Endothelial cell (in vitro differentiated cells): ENCODE measurements at places on chromosomes 3 and 15.
A peak's percentile ranks its signal among the peaks of the same experiment; 100 is the strongest.

GRCh38 chr3:149377408-149378364, at the start of gene TM4SF1:
Gene TM4SF1, minus strand, starts transcription at chr3:149377649. Its CDS starts 102 bp downstream, at chr3:149377547.
- peaks cover 48% of the 10 kb centered on the region for H3K4me1 ChIP-seq
- H3K36me3 ChIP-seq: peaks cover 16% of the 10 kb centered on the region
- peak within 1 kb of the TSS; percentile 51 for H3K4me3 ChIP-seq
- peaks cover 3% of the 10 kb centered on the region for H3K27me3 ChIP-seq
- peak within 1 kb of the TSS; percentile 62 for H3K27ac ChIP-seq
- no peak for DNase-seq

DNA sequence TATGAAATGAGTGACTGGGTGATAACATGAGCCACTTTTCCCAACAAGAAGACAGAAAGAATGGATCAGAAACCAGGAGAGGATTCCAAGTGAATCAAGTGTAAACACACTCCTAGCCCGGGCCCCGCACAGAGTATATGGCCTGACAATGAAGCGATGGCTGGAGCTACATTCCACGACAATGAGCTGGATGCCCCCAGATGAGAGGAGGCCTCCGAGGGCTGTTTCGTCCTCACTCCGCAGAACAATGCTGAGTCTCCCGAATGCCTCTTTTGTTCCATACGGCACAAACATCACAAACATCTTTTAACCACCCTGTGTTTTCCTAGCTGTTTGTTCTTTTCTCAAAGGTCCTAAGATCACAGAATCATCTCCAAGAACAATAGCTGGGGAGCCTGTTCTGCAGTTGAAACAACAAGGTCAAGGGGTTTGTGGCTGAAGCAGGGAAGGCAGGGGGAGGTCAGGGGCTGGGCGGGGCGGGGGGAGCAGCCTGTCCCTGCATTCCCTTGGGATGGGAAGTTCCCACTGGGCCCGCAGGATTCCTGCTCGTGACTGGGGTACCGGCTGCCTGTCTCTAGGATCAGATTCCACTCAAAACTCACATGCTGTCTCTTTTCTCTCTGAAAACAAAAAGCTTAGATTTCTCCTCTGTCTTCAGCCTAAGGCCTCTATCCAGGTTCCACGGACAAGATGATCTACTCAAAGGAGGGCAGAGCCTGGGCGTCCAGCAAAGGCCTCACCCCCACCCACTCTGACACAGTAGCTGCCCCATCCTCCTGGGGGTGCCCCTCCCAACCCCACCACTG, 151.3 kb downstream of the XXYLT1 start:
- peaks cover 3% of the 10 kb centered on the region for H3K36me3 ChIP-seq
- peaks cover 56% of the 10 kb centered on the region for H3K4me1 ChIP-seq
- H3K4me3 ChIP-seq: peak overlapping the region; percentile 63
- peak overlapping the region; percentile 86 for H3K27ac ChIP-seq
- peaks cover 16% of the 10 kb centered on the region for H3K27me3 ChIP-seq
- peak; percentile 45 for DNase-seq

DNA sequence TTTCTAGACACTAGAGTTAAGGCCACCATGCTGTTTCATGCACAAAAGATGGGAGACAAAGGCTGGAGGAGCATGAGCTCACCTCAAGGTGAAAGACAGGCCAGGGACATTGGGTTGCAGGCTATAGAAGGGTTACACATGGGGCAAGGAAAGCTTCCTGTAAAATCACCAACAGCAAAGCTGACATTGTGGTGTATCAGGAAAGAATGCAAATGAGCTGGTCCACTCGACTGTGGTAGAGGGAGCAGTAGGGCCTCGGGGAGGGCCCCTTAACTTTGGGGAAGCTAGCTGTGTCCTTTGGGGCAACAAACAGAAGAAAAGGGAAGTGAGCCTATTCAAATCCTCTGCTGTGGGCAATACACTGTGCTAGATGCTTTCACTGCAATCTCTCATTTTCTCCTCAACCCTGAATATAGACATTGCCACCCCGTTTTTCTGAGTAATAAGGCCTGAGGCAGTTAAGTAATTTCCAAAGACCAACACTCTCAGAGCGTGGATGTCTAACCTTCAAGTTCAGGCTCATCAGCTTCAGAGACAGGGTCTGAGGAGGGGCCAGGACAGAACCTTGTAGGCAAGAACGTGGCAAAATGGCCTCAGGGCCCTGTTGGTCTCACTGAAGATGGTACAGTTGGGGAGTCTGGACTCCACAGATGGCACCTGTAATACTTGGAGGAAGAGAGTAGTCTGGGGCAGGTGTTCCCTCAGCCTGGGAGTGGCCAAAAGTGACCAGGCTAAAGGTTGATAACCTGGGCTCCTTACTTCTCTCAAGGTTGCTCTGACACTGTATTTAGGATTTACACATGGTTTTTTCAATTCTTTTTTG, 24.1 kb downstream of the CX3CR1 start:
- H3K36me3 ChIP-seq: peaks cover 2% of the 10 kb centered on the region
- peaks cover 7% of the 10 kb centered on the region for H3K4me1 ChIP-seq
- H3K27ac ChIP-seq: no peak overlapping the region

GRCh38 chr3:58965865-58966264, 84.0 kb downstream of the CFAP20DC start:
- no peak overlapping the region for H3K27ac ChIP-seq
- H3K27me3 ChIP-seq: no peaks in the 10 kb centered on the region
- no peak overlapping the region for H3K4me3 ChIP-seq
- no peaks in the 10 kb centered on the region for H3K36me3 ChIP-seq
- no peaks in the 10 kb centered on the region for H3K4me1 ChIP-seq
- no peak for DNase-seq

DNA sequence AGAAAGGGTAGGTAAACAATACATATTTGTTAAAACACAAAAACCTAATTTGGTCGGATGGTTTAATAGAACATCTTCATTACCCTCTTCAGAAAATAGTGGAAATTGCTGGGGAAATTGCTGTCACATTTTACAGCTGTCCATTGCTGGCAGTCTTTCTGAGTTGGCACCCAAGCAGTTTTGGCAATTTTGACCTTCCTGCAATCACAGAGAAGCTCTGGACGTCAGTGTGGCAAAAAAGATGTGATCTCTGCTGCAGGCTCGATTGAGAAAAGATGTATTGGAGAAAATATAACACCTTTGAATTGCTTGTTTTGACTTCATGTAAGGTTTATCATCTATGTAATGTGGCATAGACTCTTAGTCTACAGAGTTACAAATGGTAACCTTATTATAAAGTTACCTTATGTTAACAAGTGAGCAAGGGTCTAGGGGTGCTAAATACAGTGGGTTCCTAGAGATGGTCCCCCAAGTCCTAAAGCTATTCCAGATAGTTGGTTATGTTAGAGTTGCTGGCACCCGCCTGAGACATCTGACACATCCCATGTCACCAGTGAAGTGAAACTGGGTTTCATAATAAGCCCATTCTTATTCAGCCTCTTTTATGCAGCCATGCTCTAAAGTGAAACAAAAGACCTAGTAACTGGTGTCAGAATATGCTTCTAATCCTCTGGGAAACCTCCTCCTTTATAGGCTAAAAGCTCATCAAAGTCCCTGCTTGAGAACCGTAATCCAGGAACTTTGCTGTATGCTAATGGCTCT, 14.0 kb downstream of the UBE2E1 start:
- peaks cover 3% of the 10 kb centered on the region for H3K36me3 ChIP-seq
- no peak overlapping the region for H3K27ac ChIP-seq
- H3K4me1 ChIP-seq: peaks cover 14% of the 10 kb centered on the region

GRCh38 chr3:174951034-174951433, 91.9 kb downstream of the NAALADL2 start:
- H3K4me1 ChIP-seq: no peaks in the 10 kb centered on the region
- DNase-seq: no peak
- H3K27ac ChIP-seq: no peak overlapping the region
- H3K4me3 ChIP-seq: no peak overlapping the region
- no peaks in the 10 kb centered on the region for H3K36me3 ChIP-seq

DNA sequence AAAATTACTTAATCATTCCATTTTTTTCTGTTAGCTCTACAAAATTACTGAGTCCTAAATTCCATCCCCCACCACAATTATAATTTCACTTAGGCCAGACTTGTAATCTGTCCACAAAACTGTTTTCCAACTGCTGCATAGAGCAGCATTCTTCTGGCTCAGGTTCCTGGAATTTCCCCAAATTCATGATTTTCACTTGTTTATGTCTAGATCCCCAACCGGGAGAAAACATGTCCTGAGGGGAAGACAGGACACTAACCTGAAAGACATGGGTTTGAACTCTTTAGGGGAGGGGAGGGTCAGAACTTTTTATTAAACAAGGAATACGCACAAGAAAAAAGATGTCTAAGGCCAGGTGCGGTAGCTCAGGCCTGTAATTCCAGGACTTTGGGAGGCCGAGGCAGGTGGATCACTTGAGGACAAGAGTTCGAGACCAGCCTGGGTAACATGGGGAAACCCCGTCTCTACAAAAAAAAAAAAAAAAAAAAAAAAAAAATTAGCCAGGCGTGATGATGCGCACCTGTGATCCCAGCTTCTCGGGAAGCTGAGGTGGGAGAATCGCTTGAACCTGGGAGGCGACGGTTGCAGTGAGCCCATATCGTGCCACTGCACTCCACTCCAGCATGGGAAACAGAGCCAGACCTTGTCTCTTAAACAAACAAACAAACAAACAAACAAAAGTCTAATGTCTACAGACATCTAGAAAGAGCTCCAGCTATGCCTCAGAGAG, 1.5 kb downstream of the ETFA start:
- no peaks in the 10 kb centered on the region for H3K36me3 ChIP-seq
- H3K27ac ChIP-seq: no peak overlapping the region
- peaks cover 3% of the 10 kb centered on the region for H3K27me3 ChIP-seq
- peaks cover 10% of the 10 kb centered on the region for H3K4me1 ChIP-seq
- DNase-seq: no peak

DNA sequence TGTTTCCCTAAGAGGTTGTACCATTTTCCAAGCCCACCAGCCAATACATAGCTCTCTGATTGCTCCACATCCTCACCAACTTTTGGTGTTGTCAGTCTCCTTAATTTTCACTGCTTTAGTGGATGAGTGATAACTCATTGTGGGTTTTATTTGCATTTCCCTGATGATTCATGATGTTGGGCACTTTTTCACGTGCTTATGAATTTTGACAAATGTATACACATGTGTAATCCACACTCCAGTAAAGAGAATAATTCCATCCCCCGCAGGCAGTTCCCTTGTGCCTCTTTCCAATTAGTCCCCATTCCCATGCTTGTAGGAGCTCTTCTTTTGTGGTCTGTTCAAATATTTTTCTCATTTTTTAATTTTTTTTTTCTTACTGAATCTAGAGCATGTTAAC, 52.4 kb downstream of the ANP32A start:
- H3K27me3 ChIP-seq: peaks cover 5% of the 10 kb centered on the region
- no peak for DNase-seq
- peaks cover 10% of the 10 kb centered on the region for H3K4me1 ChIP-seq
- H3K4me3 ChIP-seq: no peak overlapping the region
- H3K27ac ChIP-seq: no peak overlapping the region

DNA sequence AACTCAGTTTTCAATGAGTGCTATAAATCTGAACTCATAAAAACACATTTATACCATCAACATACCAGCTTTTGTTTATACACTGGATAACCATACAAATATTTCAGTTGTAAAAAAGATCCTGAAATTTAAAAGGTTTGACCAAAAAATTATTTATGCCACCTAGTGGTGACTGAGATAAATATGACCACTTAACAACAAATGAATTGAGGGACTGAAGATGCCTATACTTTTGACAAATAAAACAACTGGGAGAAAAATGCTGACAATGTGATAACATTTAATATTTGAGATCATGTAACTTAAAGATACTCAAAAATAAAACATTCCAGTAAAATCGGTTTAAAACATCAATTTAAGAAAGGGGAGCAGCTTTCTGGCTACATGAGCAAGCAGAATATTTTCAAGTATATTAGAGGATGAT, 30.4 kb downstream of the ATG3 start:
- DNase-seq: no peak
- H3K27ac ChIP-seq: no peak overlapping the region
- H3K4me1 ChIP-seq: no peaks in the 10 kb centered on the region

DNA sequence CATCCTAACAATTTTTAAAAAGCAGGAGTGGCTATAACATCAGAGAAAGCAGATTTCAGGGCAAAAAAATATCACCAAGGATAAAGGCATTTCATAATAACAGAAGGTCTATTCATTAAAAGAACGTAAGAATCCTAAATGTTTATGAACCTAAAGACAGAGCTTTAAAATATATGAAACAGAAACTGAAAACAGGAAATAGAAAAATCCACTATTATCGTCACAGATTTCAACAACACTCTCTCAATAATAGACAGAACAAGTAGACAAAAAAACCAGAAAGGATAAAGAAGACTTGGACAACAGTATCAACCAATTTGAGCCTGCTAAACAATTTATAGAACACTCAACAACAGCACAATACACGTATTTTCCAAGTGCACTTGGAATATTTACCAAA, 71.4 kb downstream of the FBXL22 start:
- H3K4me3 ChIP-seq: no peak overlapping the region
- peaks cover 32% of the 10 kb centered on the region for H3K36me3 ChIP-seq
- H3K27me3 ChIP-seq: peaks cover 2% of the 10 kb centered on the region
- H3K27ac ChIP-seq: no peak overlapping the region
- no peak for DNase-seq

GRCh38 chr3:66037330-66037985, 1.3 kb downstream of the MAGI1 start:
- peaks cover 5% of the 10 kb centered on the region for H3K27me3 ChIP-seq
- H3K36me3 ChIP-seq: no peaks in the 10 kb centered on the region
- DNase-seq: peak; percentile 50

DNA sequence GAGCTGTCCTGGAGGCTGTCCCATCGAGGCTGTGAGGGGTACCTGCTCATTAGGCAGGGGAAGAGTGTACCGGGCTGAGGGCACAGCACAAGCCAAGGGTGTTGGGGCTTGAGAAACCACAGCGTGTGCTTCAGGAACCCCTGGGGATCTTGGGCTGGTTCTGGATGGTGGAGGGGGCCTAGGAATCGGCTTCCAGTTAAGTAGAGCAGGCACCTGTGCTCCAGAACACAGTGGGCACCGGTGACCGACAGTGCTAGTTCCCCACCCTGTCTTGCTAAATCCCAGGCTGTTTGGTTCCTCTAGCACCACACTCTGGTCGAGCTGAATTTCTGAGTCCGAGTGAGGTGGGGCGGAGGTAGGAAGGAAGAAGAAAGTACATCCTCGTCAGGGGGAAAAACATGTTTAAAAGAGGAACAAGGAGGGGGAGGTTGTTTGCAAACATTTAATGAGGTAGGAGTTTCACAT, 29.1 kb downstream of the SLC6A6 start:
- H3K4me3 ChIP-seq: no peak overlapping the region
- DNase-seq: no peak
- H3K27ac ChIP-seq: peak overlapping the region; percentile 53
- H3K4me1 ChIP-seq: peaks cover 42% of the 10 kb centered on the region

GRCh38 chr3:157409516-157409915, 27.1 kb upstream of the PTX3 start:
- no peak overlapping the region for H3K27ac ChIP-seq
- no peaks in the 10 kb centered on the region for H3K36me3 ChIP-seq
- H3K27me3 ChIP-seq: no peaks in the 10 kb centered on the region

GRCh38 chr3:160540551-160540950, 24.8 kb downstream of the KPNA4 start:
- peaks cover 4% of the 10 kb centered on the region for H3K36me3 ChIP-seq
- no peak for DNase-seq
- H3K4me1 ChIP-seq: peaks cover 11% of the 10 kb centered on the region
